ENCODE measurements at places on chromosomes 2 and 18.

- DNase-seq, result no peak
Measured at GRCh38 chr2:205169012-205169411, 513.3 kb upstream of the NRP2 start.

DNA sequence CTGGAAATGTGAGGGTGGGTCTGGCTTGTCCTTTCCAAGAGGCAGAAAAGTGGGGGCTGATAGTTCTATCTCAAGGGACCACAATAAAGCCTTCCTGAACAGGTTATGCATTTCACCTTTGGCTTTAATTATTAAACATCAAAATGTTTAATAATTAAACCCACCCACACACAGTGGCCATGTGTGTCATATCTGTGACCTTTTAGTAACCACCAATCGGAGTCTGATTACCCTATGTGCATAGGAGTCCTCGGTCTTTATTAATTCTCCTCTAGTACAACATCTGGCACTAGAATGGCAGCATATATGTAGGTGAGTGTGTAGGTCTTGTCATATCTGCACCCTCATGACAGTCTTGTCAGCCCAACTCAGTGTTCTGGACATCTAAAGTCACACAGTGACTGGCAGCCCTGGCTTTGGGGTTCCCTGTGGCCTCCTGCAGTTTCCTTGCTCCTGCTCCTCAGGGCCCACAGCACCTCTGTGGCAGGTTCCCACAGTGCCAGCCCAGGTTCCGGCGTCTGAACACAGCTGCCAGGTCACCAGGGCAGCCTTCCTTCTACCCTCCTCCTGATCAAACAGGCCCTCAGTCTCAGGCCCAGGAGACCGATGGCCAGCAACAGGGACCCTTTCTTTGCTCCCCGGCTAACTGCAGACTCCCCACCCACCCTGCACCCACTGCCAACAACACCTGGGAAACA lies 100.9 kb downstream of the MTCL1 start:
- DNase-seq, result no peak

DNA sequence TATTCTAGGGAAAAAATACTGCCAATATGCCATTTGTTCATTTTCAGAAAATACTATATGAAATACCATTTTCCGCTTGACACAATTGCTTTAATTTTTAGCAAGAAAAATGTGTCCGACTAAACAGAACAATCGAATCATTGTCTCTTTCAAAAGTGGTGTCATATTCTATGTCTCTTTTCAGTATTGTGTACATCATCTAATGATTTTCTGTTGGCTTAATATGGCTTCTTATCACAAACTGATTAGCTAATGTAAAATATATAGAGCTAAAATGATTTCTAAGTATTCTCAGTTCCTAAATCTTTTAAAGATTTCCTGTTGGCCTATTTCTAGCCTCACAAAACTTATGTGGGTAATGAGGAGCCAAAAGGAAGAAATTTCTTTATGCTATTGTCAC lies 436.6 kb downstream of the LRRTM4 start:
- DNase-seq, result no peak

DNA sequence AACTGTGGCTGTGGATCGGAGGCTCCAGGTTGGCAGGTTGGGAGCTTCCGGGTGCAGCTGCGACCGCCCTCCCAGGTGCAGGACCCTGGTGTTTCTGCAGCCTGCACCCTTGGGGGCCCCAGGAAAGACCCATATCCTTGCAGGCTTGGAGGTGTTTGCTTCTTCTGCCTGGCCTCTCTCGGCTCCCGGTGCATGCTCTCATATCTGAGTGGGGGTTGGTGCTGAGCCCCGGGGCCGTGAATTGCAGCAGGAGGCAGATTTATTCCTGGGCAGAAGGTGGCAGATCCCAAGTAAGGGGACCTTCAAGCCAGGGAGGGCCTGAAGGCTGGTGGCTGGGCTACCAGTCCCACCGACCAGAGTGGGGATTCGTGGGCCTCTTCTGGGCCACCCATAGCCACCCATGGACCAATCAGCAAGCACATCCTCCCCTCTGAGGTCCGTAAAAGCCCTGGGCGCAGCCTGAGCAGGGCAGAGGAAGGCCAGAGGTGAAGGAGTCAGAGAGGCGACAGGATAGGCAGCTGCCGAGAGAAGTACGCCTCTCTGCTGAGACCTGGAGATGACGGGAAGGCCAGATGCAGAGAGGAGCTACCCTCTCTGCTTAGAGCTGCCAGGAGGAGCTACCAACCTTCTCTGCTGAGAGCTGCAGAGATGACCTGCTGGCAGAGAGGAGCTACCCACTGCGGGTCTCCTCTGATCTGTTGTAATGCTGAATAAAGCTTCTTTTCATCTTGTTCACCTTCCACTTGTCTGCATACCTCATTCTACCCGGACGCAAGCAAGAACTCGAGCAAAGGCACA lies 1279.0 kb upstream of the LRRTM1 start:
- DNase-seq, result no peak

DNA sequence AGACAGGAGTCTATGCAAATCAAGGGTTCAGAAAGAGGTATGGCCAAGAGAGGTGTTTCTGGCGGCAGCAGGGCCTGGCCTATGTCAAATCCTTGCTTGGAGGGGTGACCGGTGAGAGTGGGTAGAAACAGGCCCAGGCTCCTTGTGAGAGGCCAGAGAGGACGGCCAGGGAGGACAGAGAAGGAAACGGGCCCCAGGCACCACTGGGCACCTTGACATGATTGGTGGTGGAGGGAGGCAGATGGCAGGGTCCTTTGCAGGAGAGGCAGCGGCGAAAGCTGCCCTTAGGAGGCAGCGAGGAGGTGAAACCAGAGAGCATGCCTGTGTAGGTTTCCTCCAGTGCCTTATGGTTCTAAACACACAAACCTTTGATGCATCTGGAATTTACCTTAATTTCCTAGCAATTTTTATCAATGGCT lies 6.2 kb downstream of the RAMP1 start:
- DNase-seq, result no peak

- no peak for DNase-seq
Measured at GRCh38 chr2:159882130-159882745, 84.2 kb upstream of the CD302 start.

Data from thymus (tissue), 14 donors.